ENCODE measurements at places on chromosomes 16 and 17.

DNA sequence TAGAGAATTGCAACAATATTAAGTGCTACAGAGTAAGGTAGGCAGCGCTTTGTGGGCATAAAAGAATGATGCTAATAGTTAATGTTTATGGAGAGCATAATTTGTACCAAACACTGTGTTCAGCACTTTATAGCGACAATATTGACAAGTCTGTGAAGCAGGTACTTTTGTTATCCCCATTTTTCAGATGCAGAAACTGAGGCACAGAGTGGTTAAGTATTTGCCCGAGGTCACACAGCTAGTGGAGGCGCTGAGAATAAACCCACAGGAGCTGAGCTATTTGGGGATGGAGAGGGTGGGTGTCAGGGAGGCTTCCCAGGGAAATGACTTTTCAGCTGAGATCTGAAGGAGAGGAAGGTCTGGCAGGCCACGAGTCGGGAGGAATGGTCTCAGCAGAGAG, 39.4 kb downstream of the TMEM186 start:
- no peak for DNase-seq

- no peak for DNase-seq
Measured at GRCh38 chr17:83185023-83186002, 105.9 kb downstream of the METRNL start.

- DNase-seq: peak; percentile 87
Measured at GRCh38 chr17:3558603-3559269, 1.1 kb upstream of the TRPV3 start.

GRCh38 chr17:47131761-47132160, 57.3 kb downstream of the CDC27 start:
- no peak for DNase-seq

GRCh38 chr16:11896486-11897176, 19.1 kb downstream of the GSPT1 start:
- DNase-seq: no peak

GRCh38 chr17:76726776-76727718, at the start of gene METTL23:
Gene METTL23 (plus strand): TSS chr17:76726839. CDS start chr17:76729711, 2,872 bp downstream.
- no peak for DNase-seq

GRCh38 chr17:80430446-80431245, 15.7 kb downstream of the ENDOV start:
- no peak for DNase-seq

DNA sequence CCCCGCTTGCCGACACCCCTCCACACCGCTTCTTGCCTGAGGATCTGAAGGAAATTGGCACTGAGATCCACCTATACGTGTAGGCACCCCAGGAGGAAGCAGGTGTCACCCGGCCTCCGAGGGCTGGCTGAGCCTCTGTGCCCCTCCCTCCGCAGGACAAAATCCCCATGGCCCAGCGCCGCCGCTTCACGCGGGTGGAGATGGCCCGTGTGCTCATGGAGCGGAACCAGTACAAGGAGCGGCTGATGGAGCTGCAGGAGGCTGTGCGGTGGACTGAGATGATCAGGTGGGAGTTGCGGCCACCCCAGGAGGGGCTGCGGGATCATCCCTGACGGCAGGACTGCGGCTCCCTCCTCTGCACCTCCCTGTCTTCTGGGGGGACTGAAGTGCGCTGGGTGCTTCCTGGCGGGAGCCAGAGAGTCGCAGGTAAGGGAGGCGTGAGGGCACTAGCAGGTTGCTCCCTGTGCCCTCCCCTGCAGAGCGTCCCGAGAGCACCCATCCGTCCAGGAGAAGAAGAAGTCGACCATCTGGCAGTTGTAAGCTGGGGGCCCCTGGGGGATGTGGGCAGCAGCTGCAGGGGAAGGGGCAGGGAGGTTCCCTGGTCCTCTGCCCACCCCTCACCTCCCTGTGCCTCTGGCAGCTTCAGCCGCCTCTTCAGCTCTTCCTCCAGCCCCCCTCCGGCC, 9.0 kb downstream of the NME3 start:
- no peak for DNase-seq

DNA sequence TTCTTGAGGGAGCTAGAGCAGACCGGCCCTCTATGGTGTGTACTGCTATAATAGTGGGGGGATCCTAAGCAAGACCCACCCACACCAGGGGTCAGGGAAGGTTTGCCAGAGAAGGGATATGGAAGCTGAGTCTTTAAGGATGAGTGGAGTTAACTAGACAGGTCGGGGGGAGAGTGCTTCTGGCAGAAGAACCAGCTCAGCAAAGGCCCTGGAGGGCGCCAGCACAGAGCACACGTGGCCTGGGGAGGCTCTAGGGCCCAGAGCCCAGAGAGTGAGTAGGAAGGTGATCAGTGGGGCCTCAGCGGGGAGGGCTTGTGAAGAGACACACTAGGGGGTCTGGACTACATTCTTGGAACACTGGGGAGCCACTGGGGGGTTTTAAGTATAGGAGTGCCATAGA, 21.1 kb downstream of the NGFR start:
- no peak for DNase-seq

All from GM12878 (cell line).